ENCODE measurements at places on chromosomes 11 and 22.

DNA sequence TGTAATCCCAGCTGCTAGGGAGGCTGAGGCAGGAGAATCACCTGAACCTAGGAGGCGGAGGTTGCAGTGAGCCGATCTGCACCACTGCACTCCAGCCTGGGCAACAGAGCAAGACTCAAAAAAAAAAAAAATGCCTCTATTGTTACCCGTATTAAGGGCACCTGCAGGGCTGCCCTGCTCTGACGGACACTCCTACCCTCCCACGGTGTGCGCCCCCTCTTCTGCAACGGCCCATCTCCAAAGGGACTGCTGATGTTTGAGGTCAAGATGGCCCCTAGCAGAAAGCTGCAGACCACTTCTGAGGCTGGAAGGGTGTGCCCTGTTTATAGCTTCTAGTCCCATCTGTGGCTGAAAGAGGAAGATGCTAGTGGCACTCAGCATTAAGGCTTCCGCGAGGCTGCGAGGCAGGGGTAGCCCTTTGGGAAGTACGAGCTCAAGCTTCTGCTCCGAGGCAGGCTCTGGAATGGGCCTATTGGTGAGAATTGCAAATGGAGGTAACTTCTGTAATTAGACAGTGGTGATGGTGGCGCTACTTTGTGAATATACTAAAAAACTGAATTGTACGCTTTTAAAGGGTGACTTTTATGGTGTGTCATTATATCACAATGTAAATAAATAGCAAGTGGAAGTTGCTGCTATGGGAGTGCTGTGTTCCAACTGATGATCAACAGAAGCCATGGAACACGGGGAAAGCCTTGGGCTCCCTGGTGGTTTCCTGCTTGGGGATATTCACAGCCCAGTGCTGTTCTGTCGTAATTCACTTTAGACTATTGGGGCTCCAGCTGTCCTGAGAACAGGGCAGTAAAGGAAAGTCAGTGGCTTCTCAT is 24.3 kb downstream of the ARFGAP2 start:
- DNase-seq = no peak

DNA sequence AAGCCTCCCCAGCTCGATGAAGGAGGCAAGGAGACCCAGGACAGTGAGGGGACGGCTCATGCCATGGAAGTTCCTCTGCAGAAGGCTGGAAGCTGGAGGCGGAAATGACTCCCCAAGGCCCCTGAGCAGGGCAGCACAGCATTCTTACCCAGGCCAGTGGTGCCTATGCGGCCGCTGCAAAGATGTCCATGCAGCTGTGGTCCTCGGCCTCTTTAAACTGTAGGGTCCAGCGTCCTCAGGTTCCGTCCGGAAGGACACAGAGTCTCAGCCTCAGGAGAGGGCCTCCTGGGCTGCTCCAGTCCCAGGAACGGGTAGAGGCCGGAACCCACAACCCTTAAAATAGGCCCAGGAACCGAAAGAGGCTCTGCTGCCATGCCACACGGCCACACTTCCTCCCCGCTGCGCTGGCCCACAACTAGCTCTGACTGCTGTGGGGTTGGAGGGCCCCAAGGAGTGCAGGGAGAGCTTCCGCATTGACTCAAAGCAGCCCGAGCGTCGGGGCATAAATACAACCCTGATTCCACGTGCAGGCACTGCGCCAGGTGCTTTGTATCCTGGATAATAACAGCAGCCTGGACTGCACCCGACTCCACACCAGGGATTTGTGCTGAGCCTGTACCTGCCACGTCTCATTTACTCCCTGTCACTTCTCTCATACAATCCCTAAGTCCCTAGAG is 5.5 kb downstream of the KIAA0930 start:
- DNase-seq = no peak

- no peak for DNase-seq
Measured at GRCh38 chr11:3885855-3886254, 30.4 kb downstream of the STIM1 start.

DNA sequence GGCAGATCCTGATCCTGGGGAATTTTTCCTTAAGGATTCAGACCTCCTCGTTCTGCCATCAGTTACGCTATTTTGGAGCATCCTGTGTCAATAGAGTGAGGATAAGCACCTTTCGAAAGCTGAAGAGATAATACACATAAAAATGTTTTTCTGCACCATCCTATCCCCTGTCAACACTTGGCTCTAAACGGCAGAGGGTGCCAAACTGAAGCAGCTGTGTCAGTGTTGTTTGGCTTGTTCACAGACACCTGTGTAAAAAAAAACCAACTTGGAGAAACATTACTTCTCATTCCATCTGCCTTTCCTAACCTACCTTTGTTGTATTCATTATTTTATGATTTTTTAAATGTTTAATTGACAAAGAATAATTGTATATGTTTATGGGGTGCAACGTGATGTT is 417.0 kb upstream of the DDI1 start:
- DNase-seq = peak; percentile 15

- DNase-seq = no peak
Measured at GRCh38 chr11:125626288-125626950, 1.5 kb downstream of the CHEK1 start.

- DNase-seq = no peak
Measured at GRCh38 chr11:72254299-72254993, 10.5 kb upstream of the PHOX2A start.

DNA sequence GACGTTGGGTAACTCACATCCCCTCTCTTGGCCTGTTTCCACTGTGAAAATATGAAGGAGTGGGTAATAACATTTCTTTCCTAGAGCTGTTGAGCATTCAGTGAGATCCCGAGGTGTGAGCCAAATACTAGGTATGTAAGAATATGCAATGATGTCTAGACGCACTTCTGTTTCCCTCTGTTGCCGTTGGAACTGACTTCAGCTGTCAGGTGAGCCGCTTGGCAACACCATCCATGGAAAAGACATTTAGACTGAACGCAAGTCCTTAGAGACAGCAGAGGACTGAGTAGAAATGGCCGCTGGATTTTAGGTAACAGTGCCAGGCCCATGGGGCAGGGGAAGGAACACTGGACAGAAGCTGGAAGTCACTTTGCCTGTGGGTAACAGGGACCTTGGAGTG is 29.5 kb upstream of the SHANK2 start:
- no peak for DNase-seq

DNA sequence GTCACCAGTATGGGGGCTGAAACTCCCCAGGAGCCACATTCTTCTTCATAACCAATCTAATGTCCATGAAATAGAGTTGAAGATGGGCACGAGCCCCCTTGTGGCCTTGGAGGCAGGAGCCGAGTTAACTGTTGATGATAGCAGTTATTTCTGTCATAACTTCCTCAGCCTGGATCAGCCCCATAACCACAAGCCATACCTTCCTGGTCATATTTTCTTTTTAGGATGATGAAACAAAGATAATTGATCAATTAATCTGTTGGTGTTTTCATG is 65.0 kb upstream of the TTC12 start:
- DNase-seq = no peak

GRCh38 chr11:109267293-109268095 is 154.5 kb upstream of the C11orf87 start:
- no peak for DNase-seq
